Stimulated activated CD4-positive, alpha-beta T cell treated with anti-CD3 and anti-CD28 coated beads, Interleukin-1b, Interleukin-23, amount 100 ng/mL, for 24 hours (primary cell): ENCODE measurements at places on chromosomes 3 and 15.

DNA sequence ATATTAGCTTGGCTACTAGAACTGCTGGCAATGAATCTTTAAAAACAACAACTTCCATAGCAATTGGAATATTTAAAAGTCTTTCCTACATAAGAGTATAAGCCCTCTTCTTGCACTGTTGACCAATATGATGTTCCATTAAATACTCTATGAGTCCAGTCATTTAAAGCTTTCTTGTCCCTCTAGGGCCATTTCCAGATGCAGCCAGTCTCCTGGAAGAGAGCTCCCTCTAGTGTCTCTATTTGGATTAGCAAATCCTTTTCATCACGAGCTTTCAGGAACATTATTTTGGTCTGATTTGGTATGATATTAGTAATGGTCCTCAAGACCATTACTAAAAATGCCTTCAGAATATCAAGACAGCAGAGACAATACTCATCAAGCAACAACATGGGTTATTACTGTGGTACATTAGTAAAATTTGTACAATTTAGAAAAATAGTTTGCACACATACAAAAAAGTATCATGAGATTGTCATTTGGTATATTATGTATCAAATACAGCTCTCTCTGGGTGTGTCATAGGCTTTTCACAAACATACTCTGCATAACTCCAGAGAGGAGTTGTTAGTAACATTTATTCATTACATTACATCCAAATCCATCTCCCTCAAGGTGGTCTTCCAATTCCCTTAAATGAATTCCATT, 101.3 kb downstream of the DPH6 start:
- no peak for DNase-seq

- DNase-seq, result no peak
Measured at GRCh38 chr3:65402597-65402996, 636.1 kb downstream of the MAGI1 start.

DNA sequence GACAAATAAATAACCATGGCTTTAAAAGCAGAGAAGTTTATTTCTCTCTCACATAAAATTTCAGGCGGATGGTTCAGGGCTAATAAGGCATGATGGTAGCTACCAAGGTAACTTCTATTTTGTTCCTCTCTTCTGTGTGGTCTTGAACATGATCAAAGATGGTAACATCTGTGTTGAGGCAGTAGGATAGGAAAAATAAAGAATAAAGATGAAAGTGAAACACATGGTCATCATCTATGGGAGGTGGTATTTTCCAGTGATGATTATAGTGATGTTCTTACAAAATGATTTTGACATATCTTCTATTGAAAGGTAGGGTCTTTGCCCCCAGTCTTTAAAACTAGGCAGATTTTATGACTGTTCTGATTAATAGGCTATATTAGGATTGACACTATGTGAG, 14.2 kb upstream of the SST start:
- no peak for DNase-seq

DNA sequence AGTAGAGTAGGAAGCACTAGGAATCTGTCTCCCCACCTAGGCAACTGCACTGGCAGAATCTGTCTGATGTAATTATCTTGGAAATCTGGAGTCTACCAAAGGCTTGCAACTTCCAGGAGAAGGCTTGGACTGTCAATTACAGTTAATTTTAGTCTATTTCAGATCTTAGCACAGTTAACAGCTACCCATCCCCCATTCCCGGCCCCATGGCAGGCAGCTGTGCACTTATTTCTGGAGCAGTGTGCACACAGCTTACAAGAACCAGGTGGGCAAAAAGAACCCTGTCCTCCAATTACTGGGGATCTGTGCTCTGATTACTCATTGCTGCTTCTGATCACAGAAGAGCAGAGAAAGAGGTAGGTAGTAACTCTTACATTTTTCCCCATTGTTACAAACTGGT, 12.3 kb upstream of the CDAN1 start:
- no peak for DNase-seq

GRCh38 chr3:146110161-146110560, 50.8 kb downstream of the PLOD2 start:
- DNase-seq, result no peak

DNA sequence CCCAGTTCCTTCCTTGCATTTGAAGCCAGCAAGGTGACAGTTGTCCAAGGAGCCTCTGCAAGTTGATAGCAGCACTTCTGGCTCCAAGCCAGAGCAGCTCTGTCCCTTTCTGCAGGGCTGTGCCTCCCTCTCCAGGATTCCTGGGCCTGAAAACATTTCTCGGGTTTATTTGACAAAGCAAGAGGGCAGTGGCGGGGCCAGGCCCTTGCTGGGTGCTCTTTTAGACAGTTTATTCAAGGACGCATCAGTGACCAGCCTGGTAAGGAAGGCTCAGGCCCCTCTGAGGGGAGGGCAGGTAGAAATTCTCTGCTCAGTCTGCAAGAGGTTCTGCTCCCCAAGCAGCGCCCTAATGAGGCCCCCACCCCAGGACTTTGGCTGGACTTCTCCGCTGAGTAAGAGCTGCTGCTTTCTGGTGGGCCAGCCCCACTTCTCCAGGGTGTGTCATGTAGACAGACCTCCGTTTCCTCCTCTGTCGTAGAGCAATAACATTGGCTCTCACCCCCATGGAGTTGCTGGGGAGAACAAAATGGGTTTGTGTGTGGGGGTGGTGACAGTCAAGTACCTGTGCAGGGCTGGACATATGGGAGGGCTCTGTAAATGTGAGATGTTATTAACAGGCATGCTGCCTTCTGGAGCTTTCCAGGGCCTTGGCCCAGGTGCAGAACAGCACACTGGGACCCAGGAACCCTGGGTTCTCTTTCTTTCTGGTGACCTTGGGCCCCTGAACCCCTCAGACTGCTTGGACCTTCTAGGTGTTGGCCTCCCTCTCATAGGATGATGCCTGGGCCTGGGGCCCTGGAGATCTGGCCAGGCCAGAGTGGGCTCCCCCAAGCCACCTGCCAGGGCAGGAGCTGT, 146.2 kb upstream of the TLE3 start:
- no peak for DNase-seq

DNA sequence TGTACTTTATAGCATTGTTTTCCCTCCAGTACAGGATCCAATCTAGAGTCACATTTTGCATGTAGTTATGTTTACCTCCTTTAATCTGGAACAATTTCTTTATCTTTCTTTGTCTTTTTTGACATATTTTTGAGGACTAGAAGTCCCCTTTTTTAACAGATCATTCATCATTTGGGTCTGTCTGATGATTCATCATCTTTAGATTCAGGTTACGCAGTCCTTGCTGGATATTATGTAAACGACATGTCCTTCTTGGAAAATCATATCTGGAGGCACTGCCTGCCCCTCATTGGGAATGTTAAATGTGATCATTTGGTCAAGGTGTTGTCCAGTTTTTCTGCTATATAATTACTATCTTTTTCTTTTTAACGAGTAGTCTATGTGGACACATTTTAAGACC, 18.3 kb downstream of the TGM4 start:
- DNase-seq, result no peak

DNA sequence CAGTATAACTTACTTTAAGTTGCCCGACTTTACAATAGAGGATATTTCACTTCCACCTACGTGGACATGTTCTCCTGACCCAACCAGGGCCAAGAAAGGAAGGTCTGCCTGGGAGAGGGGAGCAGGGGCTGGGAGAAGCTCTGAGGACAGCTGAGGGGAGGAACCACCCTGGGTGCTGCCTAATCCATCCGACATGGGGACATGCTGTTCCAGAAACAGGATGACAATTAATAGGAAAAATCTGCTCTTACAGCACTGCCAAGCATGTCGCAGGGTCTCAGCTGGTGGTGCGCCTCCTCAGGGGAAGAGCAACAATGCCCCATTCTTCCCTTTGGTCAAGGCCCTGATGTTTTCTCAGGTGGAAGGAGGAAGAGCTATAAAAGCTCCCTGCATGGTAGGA, 132.3 kb downstream of the NTRK3 start:
- DNase-seq, result no peak

DNA sequence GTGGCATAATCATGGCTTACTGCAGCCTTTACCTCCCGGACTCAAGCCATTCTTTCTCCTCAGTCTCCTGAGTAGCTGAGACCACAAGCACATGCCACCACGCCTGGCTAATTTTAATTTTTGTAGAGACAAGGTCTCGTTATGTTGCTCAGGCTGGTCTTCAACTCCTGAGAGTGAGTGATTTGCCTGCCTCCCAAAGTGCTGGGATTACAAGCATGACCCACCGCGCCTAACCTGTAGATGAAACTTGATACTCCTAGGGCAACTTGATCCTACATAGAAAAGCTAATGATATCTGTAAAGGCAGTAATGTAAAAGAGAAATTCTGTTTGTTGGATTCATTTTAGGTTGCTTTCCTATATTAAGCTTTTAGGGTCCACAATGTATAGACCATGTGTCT, 391.9 kb upstream of the THRB start:
- no peak for DNase-seq

GRCh38 chr3:9659849-9660248, 10.5 kb downstream of the MTMR14 start:
- DNase-seq, result no peak

DNA sequence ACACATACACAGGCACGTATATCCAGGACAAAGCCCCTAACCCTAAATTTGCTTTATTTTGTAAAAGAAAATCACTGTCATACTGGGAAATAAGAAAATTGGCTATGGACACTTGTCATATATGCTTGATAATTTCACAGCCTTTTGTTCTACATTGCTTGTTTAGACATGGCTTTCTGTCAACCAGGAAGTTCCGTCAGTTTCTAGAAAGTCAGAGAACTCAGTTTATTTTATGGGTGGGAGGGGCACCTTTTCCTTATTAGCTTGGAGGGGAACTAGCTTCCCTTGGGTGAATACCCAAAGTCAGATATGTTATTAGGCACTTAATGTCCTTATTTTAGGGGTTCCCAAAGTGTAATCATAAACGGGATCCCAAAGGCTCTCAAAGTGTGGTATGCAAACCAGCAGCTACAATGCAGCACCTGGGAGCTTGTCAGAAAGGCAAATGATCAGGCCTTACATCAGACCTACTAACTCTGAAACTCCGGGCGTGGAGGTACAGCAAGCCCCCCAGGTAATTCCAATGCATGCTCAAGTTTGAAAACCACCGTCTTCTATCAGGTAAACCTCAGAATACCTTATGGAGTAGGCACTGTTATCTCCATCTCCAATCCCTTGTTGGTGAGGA, 50.1 kb downstream of the CADPS start:
- no peak for DNase-seq

GRCh38 chr3:181629711-181630110, 82.0 kb upstream of the SOX2 start:
- DNase-seq, result no peak

DNA sequence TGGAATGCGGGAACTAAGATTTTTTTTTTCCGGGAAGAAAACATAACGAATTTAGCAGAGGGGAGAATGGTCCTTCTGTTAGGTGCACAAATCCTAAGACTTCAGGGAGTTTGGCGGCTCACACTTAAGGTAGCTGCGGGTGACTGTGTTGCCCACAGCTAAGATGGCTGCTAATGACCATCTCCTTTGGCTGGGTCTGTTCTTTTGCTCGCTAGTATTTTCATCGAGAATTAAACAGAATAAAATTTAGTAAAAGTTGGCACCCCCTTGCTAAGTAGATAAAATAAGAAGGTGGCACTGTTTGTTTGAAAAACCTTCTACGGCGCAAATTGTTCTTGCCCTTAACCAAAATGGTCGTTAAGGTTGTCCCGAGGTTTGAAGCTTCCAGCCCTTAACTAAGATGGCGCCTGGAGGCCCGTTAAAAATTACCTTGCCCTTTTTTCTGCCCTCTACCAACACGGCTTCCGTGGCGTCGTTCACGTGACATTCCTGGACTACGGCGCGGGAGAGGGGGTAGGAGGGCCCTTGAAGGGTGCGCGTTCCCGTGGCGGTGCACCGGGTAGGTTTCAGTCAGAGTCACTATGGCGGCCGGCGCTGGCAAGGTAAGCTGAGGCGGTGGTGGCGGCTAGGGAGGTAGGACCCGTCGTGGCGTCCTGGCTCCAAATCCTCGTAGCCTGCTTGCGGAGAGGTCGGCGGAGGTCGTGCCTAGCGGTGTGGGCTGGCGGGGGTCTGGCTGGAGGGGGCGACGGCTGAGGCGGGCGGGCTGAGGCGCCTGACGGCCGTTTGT, at the start of gene SLMAP:
TSS of gene SLMAP (plus strand) at position 569 of the 787 bp plus-strand sequence. CDS start 1,343 bp downstream, outside the sequence.
- DNase-seq, result peak; percentile 87

DNA sequence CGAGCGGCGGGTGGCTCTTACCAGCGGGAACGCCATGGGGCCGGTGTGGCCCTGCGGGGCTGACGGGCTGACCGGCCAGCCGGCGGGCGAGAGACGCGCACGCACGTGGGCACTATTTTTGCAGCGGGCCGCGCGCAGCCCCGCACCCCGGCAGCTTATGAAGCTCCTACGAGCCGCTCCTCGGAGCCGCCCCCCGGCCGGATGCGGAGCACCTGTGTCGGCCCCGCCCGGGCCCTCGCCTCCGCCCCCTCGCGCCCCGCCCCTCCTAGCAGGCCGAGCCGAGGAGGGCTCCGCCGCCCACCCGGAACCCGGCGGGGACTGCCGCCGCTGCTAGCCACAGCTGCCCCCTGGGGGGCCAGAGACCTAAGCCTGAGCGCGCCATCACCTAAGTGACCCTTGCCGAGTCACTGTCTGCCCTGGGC, 683 bp upstream of the CPEB1 start:
- DNase-seq, result no peak

DNA sequence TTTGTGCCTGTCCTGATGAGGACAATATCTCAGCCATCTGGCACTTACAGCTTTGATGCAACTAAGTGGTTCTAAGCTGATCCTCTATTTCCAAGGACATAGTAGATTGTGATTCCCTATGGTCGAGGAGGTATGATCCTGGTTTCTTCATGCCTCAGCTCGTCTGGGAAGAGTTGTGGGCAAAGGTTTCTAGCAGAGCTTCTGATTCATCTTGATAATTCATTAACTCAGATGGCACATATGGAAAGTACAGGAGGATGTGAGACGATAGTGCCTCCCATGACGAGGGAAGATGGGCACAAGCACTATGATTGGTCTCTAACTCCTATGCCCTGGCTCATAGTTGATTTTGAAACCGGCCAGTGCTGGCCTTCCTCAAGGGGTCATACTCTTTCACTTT, 334.2 kb upstream of the SEMA6D start:
- no peak for DNase-seq

GRCh38 chr15:48121849-48122248, 1.1 kb downstream of the SLC24A5 start:
- no peak for DNase-seq

DNA sequence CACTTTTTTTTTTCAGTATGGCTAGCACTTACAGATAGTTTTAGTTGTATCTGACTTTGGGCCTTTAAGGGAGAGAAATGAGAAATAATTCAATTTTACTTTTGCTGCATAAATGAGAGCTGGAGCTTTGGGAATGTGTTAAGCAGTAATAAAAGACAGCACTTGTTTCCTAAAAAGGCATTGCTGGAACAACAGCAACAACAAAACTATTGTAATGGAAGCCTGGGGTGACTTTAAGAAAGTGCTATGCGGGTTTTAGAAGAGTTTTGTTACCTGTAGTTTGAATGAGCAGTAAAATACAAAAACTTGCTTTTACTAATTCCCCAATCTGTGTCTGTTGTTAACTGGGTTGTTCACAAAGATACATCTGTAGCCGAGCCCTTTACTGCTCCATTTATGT, 774.0 kb upstream of the ARPP21 start:
- no peak for DNase-seq

GRCh38 chr3:29568355-29568754, 287.5 kb downstream of the RBMS3 start:
- DNase-seq, result no peak
